Activated effector memory CD4-positive, alpha-beta T cell treated with Interleukin-2 at 50 U/mL for 16 hours (primary cell): ENCODE measurements at places on chromosomes 4 and X.

DNA sequence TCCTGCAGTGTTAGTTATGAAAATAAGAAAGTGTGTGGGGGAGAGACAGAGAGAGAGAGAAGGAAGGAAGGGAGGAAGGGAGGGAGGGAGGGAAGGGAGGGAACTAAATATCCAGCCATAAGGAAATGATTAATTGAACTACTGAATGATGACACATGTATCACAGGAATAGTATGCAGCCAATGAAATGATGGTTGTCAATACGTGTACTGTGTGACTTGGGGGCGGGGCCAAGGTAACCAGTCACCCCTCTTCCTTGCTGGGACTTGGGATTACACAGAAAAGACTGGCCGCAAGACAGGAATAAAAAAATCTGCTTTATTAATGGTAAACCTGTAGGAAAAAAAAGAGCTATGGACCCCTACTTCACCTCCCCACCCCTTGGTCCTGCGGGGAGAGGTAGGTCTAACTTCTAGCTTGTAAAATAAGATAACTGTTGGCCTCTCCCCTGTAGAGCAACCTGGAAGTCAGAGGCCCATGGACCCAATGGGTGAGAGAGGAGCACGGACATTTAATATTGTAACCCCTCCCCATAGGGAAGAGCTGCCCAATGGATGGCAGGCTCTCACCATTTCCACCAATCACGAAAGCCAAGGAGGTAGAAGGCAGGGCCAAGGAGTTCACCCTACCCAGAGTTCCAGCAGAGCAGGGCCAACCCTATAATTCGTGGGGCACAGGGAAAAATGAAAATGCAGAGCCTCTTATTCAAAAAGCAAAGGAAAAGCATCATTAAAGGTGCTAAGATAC, 7.4 kb downstream of the PPP2R2C start:
- no peak for DNase-seq

- no peak for DNase-seq
Observed at GRCh38 chr4:176995-177394, 52.7 kb downstream of the ZNF718 start.

GRCh38 chr4:68283714-68284113, 38.2 kb upstream of the TMPRSS11B start:
- no peak for DNase-seq

- DNase-seq = no peak
Observed at GRCh38 chr4:86809809-86810208, 39.4 kb downstream of the SLC10A6 start.

- no peak for DNase-seq
Observed at GRCh38 chr4:87046121-87046551, 111.3 kb downstream of the AFF1 start.

DNA sequence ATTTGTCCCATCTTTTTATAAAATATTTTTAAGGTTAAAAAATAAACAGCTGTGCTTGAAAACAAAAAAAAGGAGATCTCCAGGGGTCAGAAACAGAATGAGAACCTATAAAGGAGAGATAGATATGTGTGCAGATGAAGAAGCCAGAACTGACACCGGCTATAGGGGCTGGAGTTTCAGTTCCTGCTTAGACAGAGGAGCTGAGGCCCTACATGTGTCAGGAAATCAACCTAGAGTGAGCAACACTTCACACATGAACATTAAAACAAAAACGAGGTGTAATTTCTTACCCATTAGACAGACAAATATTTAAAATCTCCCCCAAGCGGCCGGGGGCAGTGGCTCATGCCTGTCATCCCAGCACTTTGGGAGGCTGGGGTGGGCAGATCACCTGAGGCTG, 17.8 kb upstream of the HUWE1 start:
- DNase-seq = no peak

- no peak for DNase-seq
Observed at GRCh38 chr4:178917756-178918155, 1475.5 kb upstream of the AGA start.

DNA sequence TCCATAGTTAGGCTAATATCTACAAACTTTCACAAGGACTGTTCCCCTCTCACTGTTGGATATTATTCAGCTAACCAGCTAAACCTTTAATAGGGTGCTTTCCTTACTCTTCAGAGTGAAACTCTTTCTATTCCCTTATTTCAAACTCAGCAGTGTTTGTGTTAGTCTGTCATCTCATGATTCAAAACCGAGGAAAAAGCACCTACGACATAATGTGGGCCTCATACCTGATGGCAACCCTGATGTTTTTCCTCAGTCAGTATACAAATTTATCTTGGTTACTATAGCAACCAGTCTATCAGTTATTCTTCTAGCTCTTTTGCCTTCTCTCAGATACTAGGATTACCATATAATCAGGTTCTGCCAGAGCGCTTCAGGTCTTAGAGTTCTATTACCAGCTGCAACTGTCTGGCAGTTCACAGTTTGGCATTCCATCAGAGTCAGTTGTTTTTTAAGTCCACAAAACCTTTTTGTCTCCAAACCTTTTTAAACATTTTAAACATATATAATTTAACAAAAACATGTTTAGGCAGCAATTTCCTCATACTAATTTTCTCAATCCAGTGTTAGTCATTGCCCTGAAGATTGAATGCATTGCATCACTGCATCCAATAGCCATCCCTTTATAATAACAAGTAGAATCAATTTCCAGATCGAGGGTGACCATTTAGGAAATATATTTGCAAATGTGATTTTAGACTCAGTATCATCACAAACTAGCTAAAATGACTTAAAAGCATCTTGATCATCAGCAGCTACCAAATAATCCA, 7.4 kb downstream of the WDR44 start:
- no peak for DNase-seq

DNA sequence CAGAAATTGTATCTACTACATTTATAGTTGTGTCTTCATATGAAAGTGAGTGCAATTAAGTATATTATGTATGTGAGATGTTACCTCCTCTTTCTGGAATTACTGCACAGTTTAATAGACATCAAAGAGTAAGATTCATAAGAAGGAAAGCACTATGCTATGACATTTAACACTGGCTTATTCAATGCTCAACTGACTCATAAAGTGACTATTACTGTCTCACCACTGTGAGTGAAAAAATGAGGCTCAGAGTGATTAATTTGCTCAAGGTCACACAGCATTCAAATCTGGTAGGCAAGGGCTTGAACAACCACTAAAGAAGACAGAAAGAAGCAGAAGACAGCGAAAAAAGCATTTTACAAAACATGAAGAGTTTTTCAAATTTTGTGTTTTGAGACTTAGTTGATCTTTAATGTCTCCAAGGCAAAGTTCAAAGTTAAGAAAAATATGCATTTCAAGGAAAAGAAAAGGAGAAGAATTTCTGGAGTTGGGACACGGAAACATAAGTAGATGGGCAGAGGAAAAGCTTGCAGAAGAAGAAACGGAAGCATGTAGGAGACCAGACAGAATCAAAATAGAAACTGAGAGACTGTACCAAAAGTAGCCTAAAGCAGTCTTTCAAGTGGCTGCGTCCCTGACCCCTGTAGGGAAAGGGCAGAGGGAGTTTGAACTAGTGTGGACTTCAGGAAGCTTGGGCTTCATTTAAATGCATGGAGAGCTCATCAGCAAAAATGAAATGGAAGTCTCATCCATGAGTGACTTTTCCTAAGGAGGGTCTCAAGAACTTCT, 66.3 kb downstream of the KCNIP4 start:
- DNase-seq = no peak

DNA sequence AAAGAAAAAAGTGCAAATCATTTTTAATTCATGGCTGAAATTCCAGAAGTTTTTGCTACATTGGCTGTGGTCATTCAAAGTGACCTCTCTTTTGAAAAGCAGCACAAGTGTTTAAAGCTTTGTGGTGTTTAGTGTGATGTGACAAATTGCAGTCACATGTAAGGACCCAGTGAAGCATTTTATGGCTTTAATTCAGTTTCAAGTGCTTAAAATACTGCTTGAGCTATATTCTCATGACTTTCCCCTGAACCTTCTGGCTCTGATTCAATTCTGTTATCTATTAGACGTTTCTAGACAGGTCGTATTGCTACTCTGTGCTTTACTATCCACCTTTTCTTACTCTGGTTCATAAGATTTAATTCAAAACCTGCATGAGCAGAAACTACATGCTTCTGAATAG, 105.8 kb downstream of the FAT4 start:
- no peak for DNase-seq

DNA sequence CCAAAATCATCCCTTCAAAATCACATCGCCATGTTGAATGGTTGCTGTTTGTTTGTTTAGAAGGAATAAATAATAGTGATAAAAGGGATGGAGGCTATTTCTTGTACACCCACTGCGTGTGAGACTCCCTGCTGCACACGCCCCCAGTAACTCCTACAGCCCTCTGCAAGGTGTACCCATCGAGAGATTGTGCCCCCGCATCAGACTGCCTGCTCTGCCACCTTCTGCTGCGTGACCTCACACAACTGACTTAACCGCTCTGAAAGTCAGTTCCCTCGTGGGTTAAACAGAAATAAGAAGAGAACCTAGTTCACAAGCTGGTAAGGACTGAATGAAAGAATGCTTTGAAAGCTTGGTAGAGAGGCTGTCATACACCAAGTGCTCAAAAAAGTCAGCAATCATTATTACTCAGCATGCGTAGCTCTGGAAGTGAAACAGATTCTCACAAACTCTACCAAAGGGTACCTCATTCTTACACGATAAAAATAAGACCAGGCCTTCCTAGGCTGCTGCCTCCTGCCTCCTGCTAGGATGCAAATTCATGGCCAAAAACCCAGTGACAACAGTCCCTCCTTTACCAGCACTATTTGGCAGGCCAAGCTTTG, 147.1 kb downstream of the CPEB2 start:
- no peak for DNase-seq

GRCh38 chrX:81202943-81203342, 1.0 kb downstream of the SH3BGRL start:
- DNase-seq = no peak

DNA sequence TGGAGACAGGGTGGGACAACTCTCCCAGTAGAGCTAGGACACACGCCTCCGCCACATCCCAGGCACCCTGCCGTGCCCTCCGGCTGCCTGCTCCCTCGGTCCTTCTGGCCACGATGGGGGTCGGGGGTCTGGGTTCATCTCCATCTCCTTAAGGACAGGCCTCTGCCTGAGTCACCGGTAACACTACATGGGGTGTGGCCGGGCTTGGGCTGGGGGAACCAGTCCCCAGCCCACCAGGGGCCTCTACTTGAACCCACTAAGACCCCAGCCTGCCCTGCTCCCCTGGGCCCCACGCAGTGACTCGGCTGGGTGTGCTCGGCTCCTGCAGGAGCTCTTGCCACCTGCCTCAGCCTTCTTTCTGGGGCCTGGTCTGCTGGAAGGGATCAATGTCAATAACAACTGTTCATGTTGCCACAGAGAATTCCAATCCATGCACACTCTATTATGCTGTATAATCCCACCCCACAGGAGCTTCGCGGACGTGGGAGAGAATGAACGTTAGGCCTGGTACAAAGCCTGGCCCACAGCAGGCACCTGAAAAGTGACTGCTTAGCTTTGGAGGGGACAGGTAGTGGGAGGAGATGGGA, 177.7 kb upstream of the PSAPL1 start:
- no peak for DNase-seq

GRCh38 chr4:180059216-180059881, 2183.9 kb upstream of the TENM3 start:
- DNase-seq = no peak

DNA sequence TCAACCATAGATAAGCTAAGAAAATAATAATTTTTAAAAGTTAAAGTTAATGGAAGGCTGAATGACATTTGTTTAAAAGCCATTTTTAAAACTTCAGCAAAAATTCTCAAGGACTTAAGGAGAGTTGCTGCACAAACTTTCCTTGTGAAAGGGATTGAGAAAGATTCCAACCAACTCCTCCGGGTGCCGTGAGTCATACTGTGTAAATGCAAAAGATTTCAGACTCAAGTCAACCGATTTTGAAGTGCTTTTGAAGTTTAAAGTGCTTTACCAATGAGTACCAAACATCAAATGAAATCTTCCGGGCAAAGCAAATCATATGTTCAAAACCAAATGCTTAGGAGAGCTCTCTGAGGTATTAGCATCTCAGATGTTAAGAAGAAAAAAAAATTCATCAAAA, 31.4 kb downstream of the VCX2 start:
- DNase-seq = no peak

GRCh38 chrX:13215729-13216128, 104.1 kb downstream of the ATXN3L start:
- no peak for DNase-seq

GRCh38 chr4:63296773-63297172, 1112.5 kb downstream of the TECRL start:
- no peak for DNase-seq

DNA sequence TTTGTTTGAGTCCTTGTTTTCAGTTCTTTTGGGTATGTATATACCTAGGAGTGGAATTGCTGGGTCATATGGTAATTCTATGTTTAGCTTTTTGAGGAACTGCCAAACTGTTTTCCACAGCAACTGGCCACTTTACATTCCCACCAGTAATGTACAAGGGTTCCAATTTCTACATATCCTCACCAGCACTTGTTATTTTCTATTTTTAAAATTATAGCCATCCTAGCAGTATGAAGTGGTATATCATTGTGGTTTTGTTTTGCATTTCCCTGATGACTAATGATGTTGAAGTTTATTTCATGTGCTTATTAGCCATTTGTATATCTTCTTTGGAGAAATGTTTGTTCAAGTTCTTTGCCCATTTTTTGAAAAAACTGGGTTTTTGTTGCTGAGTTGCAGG, 39.6 kb downstream of the TMEM164 start:
- DNase-seq = no peak

DNA sequence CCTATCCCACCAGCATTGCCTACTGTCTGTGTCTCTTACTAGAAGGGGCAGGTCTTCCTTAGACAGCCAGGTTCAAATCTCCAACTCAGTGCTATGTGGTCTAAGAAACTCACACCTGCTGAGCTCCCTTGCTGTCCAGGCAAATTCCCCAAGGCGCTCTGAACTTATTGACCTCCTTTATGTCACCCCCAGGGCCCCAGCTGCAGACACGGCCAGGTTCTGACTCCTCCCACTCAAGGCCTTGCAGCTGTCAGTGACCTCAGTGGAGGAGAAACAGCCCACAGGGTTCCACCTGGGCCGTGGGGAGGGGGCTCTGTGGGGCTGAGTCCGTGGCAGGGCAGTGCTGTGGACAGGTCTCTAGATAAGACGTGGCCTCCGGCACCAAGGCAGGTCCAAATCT, 42.1 kb upstream of the PSAPL1 start:
- DNase-seq = no peak

DNA sequence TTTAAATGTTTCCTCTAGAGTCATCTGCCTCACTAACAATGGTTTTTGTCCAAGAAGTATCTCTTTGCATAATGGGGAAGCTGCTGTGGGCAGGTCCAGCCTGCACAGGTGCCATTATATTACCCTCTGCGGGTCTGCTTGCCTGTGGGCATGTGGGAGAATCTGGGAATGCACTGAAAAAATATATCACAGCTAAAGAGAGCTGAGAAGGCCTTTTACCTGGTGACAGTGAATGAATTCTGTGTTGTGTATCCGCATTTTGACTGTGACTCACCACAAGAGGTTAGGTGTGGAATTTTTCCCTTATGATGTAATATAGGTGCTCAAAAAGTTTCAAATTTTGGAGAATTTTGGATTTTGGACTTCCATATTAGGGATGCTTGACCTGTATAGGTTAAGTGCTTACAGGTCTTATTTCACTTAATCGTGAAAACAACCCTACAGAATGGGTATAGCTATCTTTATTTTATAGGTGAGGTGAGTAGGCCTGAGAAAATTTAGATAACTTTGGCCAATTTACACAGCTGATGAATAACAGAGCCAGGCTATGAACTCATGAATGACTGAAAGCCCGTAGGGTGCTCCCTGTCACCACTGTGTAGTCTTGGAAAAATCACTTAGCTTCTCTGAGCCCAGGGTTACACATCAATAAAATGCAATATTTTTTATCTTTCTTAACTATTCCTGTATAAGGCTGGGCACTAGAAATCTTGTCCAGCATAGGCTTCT, 198.0 kb upstream of the EPHA5 start:
- DNase-seq = no peak

- DNase-seq = no peak
Observed at GRCh38 chrX:83469551-83469950, 38.5 kb upstream of the POU3F4 start.
